ENCODE measurements at places on chromosomes 5 and 9.
A peak's percentile ranks its signal among the peaks of the same experiment; 100 is the strongest.

GRCh38 chr9:80521151-80521550 lies 949.4 kb downstream of the TLE4 start:
- DNase-seq = no peak

- no peak for DNase-seq
These were observed 479.5 kb upstream of the PAPPA start for GRCh38 chr9:115674091-115674490.

- peak; percentile 54 for DNase-seq
These were observed 1.3 kb upstream of the ABCA2 start for GRCh38 chr9:137029058-137029936.

GRCh38 chr9:3608011-3608410 lies 82.2 kb upstream of the RFX3 start:
- DNase-seq = no peak

Data from HepG2 (cell line).